Activated CD8-positive, alpha-beta memory T cell treated with anti-CD3 and anti-CD28 coated beads for 48 hours (primary cell): ENCODE measurements at places on chromosomes 16 and 17.

DNA sequence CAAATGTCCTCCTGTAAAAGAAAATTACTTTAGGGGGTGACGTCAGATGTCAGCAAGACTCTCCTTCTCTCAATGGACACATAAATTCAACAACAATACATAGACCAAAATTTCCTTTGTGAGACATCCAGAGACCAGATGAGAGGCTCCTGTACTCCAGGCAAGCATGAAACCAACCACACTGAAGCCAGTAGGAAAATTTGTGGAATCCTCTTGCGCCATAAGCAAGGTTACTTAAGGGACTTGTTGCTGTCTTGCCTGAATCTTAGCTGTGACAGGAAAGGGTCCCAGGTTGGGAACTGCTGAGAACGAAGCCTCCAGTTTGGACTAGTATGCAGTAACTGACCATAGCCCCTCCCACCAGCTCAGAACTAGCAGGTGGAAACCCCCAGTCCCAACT is 56.0 kb downstream of the CEP112 start:
- no peak for DNase-seq

DNA sequence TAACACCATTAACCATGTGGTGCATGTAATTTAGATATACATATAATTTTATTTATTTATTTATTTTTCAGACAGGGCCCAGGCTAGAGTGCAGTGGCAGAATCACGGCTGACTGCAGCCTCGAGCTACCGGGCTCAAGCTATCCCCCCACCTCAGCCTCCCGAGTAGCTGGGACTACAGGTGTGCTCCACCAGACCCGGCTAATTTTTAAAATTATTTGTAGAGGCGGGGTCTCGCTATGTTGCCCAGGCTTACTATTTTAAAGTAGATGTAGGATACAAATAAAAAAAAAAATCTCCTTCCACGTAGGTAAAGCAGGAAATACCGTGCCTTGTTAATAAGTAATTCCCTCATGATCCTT is 446 bp upstream of the COQ7 start:
- DNase-seq: no peak

GRCh38 chr16:79211586-79211985 is 389.0 kb downstream of the MAF start:
- no peak for DNase-seq

GRCh38 chr17:9104370-9105041 is 83.2 kb downstream of the NTN1 start:
- DNase-seq: no peak

GRCh38 chr16:22635357-22635761 is 124.7 kb downstream of the NPIPB5 start:
- no peak for DNase-seq

DNA sequence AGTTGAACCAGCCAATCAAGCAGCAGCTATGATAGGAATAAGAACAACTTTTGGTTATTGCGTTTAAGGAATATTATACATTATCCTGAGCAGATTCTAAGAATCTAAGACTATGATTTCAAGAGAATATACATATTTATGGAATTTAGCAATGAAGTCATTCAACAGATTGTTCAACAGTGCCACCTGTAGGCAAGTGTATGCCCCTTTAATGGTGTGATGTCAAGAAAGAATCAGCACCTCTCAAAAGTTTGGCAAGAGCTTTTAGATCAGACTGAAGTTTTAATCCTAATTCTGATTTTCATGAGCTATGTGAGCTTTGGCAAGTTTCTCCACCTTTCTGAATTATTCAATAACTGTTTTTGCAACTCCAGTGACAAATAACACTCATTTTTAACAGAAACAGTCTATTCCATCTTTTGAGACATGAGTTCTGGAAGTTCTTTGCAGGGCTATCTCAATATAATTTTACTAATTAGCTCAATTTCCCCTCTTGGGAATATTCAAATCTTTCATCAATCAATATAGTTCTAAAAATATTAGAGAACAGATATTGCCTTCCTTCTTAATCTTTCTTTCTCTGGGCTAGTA is 474.3 kb upstream of the TOM1L1 start:
- DNase-seq: no peak

DNA sequence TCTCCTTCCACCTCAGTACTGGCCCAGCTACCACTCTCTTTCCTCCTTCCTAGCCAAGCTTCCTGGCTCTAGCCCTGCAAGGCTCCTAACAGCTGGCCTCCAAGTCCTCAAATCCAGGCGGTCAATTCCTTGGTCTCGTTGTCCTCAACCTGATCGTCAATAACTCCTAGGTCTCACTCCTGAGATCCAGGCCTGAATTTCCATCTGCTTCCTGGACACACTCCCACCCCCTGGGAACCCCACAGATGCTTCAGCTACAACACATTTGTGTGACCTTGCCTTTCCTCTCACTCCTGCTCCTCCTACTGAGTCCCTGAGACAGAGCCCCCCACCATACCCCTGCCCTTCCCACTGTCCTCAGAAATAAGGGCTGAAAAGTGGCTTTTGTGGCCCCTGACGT is 2.3 kb downstream of the ENKD1 start:
- DNase-seq: no peak
